B cell (primary cell): ENCODE measurements at places on chromosomes 13 and 19. TPM values are rescaled to one million over a fixed set of nuclear protein-coding genes. Genes with fewer than 3 reads are reported as not detected.
A peak's percentile ranks its signal among the peaks of the same experiment; 100 is the strongest.

PTPRH gene
- total RNA-seq: not detected in 2 replicates

HCN2 gene
- 0.57 and 0.61 TPM in 2 replicates for total RNA-seq

PLIN4 gene
- total RNA-seq: 0.05 and 0.07 TPM in 2 replicates

GRCh38 chr13:46648166-46648607, 95.2 kb downstream of the LRCH1 start:
- peak; percentile 56 for DNase-seq

- peak; percentile 27 for DNase-seq
Observed at GRCh38 chr19:246551-246950, 44.7 kb downstream of the PLPP2 start.

- no peak for DNase-seq
Observed at GRCh38 chr13:106241974-106242953, 293.2 kb downstream of the EFNB2 start.

DNA sequence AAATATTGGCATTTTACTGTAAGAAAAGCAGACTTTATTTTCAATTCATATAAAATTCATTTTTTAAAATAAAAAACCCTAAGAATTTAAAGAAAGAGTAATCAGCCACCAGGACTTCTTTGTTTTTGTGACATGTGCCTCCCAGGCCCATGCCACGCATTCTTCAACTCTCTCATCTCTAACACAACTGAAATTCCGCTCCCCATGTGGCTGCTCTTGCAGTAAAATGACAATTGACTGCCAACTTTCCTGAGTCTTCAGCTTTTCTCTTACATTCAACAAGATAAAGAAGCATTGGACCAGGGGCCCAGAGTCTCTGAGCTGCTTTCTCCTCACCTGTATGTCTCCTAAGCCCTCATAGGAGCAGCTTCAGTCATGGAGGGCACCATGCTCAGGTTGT, 372.1 kb downstream of the UQCRFS1 start:
- no peak for DNase-seq

GRCh38 chr13:33349288-33349985, 63.9 kb upstream of the STARD13 start:
- DNase-seq: peak; percentile 9

- DNase-seq: peak; percentile 75
Observed at GRCh38 chr19:12757544-12758274, 6.1 kb downstream of the BEST2 start.

RAB3A gene
- 9.6 and 10.4 TPM in 2 replicates for total RNA-seq

GRCh38 chr13:104085611-104086010, 1019.4 kb upstream of the SLC10A2 start:
- no peak for DNase-seq

DNA sequence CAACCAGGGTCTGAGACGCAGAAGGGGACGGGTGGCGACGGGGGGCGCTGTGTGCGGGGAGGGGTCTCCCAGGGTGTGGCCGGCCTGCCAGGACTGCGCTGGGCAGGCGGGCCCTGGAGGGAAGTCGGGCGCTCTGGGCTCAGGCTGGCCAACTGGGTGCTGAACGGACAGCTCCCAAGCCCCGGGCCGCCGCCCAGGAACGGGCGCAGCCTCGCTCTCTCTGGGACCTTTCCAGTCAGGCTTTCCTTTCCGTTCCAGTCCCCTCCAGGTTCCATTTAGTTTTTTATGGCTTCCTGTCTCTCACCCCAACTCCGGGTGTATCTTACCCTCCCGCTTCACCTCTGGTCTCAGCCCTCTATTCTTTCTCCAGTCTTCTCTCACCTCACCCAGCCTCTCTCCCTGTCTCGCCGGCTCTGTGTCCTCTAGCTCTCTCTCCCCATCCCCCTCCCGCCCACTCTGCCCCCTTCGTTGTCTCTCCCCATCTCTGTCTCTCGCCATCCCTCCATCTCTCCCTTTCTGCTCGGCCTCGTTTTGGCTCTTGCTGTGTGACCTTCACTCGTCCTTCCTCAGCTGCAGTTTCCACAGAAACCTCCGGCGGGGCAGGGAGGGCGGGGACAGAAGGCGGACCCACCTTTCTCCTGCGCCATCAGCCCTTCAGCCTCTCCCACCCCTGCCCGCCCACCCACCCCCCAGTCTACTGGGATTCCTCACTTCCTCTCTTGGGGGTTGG, 3.3 kb upstream of the ATP1A3 start:
- DNase-seq: peak; percentile 59

TINCR gene
- 0.42 and 1.00 TPM in 2 replicates for total RNA-seq

DNA sequence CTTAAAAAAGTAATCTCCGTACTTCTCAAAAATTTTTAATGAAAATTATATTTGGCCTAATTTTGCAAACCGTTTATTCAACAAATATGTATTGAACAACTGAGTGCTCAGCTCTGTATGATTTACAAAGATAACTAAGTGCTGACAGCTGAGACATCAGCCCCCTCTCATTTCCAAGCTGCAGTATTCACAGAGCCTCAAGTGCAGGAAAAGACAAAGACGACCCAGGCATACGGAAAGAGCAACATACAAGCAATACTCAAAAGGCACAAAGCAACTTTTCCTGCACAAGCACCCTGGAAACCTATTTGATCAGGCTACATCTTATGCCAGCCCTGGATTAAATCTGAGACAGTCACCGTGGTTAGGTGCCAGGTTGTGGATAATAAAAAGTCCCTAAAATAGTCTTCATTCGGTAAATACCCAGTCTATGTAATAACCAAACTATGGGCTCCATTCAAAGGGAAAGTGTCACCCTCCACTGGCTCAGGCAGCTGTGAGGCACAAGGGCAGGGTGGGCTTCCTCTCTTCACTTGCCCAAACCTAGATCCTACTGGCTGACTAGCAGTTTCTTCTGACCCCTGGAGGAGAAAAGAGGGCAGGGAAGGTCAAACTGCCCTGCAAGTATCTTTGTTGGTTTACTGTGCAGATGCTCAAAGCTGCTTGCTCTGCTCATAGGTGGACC, 65.5 kb downstream of the TBC1D4 start:
- DNase-seq: no peak

- no peak for DNase-seq
Observed at GRCh38 chr13:34933786-34934185, 8.3 kb upstream of the NBEA start.

B3GNT8 gene
- 0.22 and 0.27 TPM in 2 replicates for total RNA-seq

GRCh38 chr13:44355621-44356020, 18.0 kb upstream of the SERP2 start:
- DNase-seq: no peak

- peak; percentile 25 for DNase-seq
Observed at GRCh38 chr13:80654638-80655249, 313.8 kb upstream of the SPRY2 start.

DNA sequence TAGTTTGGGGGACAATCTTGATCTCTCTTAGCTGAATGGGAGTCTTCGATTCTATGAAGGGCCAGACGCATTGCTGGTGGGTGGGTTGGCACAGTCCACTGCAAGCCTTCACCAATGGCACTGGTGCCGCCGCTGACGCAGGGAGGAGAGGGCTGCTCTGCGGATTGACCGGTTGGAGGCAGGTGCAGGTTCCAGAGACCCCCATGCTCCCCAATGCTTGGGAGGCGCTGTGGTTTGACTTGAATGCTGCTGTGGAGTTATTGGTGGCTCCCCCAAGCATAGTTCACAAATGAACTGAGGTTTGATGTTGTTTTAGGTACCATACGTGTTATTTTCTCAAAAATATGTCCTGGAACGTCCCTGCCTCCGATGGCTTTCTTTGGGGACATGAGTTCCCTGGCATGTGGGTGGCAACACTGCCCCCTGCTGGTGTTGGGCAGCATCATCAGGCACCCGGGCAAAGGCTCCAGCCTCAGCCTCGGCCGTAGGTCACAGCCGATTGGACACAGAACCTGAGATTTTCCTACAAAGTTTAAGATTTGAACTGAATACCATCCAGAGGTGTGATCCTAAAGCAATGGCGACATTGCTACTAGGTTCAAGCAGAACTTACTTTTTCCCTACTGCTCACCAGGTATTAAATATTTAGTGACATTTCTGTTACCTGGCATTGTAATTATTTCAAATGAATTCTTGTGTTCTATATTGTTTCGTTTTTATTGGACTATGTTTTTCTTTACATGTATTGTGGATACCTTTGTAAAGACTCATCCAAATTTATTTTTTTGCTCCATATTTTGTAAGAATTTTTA, 95.5 kb downstream of the ANKRD10 start:
- peak; percentile 82 for DNase-seq

- DNase-seq: no peak
Observed at GRCh38 chr13:67474115-67474514, 244.0 kb upstream of the PCDH9 start.

OR7A10 gene
- total RNA-seq: not detected in 2 replicates

- DNase-seq: no peak
Observed at GRCh38 chr13:54165581-54166215, 1137.1 kb downstream of the OLFM4 start.

DNA sequence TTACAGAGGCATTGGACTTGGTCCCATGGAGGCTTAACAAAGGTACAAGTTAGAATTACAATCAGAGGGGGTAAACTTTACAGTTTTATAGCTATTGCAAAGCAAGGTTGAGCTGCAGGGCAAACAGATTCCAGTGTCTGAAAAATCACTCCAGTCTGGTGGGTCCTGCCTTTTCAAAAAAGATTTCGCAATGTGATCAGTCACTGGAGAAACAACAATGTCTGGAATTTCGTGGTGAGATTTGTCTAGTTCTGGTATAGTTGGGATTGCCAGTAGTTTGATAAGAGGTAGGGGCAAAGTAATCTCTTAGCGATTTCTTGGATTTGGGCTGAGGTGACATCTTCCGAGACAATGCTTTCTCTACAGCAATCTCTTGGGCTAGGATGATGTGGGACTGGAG, 1198.2 kb upstream of the PCDH9 start:
- DNase-seq: no peak

DNA sequence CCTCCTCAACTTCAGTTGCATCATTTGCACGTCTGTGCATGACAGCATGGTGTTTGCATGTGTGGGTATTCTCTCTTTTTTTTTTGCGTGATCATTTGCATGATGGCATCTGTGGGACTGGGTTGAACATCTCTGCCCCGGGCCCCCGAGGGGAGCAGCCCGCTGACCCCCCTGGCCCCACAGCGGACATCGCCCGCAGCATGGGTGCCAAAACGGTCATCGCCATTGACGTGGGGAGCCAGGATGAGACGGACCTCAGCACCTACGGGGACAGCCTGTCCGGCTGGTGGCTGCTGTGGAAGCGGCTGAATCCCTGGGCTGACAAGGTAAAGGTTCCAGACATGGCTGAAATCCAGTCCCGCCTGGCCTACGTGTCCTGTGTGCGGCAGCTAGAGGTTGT, 23.1 kb downstream of the PNPLA6 start:
- DNase-seq: no peak

- no peak for DNase-seq
Observed at GRCh38 chr13:84380866-84381265, 498.6 kb upstream of the SLITRK1 start.

FAM216B gene
- not detected in 2 replicates for total RNA-seq

DNA sequence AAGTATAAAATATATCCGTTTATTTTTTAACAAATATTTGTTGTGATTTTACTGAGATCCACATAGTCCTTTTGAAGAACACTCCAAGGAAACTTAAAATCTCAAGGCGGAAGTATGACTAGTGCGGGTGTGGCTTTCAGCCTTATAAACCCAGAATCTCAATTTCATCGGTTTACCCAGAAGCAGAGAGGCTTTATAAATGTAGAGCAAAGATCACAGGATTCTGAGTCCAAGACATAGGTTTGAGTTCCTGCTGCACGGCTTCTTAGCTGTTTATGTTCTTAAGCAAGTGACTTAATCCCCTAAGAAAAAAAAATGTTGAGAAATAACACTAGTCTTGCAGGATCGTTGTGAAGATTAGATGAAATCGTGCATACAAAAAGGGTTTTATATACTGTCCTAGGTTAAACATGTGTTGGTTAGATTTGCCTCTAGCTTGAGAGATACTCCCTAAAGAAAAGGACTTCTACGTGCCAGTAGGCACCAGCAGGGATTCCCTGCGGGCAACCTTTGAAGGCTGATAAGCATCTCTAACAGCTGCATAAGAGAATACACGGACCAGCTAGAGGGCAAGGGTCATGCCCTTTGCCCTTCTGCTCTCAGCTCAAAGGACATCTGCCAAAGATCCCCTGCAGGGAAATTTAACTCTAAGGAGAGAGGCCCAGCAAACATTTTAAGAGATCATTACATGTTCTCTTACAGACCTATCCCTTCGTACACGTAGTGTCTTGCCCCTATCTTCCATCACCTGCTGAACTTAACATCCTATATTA, 130.4 kb upstream of the MIR17HG start:
- DNase-seq: no peak

GRCh38 chr13:48400850-48401291, 12.0 kb downstream of the LPAR6 start:
- DNase-seq: no peak

DNA sequence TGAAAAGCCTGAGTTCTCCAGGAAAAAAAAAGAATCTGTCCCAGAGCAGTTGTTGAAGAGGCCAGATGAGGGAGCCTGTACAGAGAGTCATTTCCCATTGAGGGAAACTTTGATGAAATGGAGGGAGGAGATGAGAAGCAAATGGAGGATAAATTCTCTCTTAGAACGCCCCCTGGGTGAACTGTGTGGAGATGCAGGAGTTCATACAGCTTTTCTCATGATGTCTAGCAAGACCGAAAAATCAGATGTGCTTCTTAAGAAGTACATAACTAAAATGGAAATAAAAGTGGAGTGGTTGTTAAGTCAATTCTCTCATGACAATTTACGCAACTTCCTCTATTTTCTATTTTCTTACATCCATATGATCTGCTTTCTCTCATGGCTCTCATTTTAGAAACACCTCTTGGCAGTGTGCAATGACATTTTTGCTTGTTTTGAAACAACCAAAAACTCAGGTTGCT, 1263.1 kb downstream of the PCDH9 start:
- no peak for DNase-seq

DNA sequence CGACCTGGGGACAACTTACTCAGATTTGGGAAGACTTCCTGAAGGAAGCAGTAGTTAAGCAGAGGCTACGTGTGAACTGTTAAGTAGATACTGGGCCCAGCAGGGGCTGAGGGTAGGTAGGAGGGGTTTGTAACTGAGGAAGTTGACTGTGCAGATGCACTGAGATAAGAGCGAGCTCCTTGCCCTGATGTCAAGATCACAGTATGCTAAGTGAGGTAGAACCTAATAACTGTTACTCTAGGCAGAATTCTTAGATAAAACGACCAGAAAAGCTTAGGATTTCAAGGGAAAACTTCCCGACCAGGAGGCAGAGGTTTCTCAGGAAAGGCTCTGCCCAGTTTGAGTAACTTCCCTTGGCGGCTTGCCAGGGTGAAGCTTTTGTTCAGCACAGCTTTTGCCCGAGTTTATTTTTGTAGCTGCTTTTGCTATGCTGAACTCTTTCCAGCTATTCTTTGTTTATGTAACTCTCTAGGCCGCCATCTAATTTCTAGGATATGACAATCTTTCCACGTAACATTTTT, 632.1 kb downstream of the DIAPH3 start:
- no peak for DNase-seq

GRCh38 chr19:9768175-9769112, at the start of gene ZNF846:
TSS of gene ZNF846 (minus strand) at chr19:9768738. CDS start at chr19:9764950, 3,788 bp downstream.
- DNase-seq: peak; percentile 96

DNA sequence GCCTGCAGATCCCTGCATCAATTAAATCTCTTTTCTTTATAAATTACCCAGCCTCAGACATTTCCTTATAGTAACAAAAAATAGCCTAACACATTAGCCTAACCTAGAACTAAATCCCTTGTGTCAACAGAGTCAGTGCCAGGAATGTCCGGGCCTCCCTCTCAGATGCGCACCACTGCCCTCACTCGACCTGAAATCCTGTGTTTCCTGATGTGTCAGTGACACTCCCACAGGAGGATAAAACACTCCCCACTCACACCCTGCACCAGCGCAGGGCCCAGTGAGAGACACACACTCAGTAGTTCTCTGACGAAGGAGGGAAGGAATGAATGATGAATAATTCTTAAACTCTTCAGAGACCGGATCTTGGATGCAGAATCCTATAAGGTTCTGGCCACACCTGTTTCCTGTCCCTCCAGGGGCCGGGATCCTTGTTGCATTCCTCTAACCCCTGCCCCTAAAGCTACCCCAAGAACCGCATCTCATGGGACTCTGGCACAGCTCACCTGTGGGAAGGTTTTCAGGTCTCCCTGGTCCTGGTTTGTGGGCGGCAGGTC, 3.1 kb downstream of the CEACAM3 start:
- no peak for DNase-seq
